ENCODE measurements at places on chromosomes 4 and X. TPM values are rescaled to one million over a fixed set of nuclear protein-coding genes. Genes with fewer than 3 reads are reported as not detected.

Gene LRAT
- 3.8 TPM for total RNA-seq

Gene SLC38A5
- 54.6 TPM for total RNA-seq

Gene LANCL3
- 2.4 TPM for total RNA-seq

Gene ADGRG4
- total RNA-seq: not detected

Gene VSIG4
- 0.59 TPM for total RNA-seq

Gene NPY1R
- total RNA-seq: 0.39 TPM

Gene ASB12
- total RNA-seq: not detected

Gene SYN1
- total RNA-seq: 0.86 TPM

Gene H2BW2
- not detected for total RNA-seq

Gene EDNRA
- 2.0 TPM for total RNA-seq

Gene CENPC
- total RNA-seq: 15.4 TPM

Gene RBM47
- total RNA-seq: 22.2 TPM
